Panc1 (cell line): ENCODE measurements at places on chromosomes 1 and 21.
A peak's percentile ranks its signal among the peaks of the same experiment; 100 is the strongest.

- no peak for DNase-seq
These were observed 121.7 kb upstream of the PRDX6 start for GRCh38 chr1:173355281-173356031.

GRCh38 chr1:185435696-185436379, 118.8 kb upstream of the IVNS1ABP start:
- DNase-seq = no peak

DNA sequence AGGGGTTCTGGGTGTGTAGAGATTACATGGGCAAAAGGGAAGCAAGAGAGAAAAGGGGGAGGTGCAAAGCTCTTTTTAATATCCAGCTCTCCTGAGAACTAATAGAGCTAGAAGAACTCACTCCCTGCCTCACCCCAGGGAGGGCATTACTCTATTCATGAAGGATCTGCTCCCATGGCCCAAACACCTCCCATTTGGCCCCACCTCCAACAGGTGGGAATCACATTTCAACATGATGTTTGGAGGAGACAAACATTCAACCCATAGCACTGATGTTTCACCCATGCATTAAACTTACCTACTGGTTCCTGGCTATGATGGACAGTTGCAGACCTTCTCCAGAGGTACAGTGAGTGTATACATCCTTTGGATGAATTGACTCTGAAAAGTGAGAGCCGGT, 7.3 kb upstream of the JUN start:
- DNase-seq = no peak

DNA sequence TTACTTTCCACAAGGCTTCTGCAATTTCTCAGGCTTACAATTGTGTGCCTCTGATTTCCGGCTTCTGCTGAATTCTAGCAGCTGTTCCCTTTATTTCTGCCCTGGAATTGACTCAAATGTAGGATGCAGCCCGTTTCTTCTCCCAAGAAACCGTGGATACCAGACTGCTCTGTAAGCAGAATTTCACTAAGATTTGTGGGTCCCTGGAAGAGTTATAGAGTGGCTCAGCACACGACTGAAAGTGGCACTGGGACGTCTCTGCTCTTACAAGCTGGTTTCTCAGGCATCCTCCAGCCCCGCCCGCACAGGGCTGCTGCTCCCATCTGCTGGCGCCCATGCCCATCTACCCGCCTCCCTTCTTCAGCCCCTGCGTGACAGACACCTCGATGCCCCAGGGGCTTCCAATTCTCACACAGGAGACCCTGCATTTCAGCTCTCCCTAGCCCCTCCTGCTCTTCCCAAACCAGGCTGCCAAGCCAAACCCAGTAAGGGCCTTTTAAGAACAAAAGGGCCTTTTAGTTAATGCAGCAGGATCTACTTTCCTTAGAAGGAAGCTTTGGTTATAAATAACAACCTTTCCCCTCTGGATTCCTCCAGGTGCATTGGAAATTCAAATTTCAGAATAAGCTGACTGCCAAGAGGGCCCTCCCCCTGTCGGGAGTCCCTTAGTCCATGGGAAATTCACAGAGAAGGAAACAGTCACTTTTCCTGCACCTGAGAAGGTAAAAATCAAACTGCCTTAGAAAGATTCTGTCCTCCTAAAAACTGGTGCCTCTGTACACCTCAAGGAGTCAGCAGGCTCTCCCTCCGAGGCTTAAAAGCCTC, 45.4 kb upstream of the TENT5B start:
- no peak for DNase-seq

DNA sequence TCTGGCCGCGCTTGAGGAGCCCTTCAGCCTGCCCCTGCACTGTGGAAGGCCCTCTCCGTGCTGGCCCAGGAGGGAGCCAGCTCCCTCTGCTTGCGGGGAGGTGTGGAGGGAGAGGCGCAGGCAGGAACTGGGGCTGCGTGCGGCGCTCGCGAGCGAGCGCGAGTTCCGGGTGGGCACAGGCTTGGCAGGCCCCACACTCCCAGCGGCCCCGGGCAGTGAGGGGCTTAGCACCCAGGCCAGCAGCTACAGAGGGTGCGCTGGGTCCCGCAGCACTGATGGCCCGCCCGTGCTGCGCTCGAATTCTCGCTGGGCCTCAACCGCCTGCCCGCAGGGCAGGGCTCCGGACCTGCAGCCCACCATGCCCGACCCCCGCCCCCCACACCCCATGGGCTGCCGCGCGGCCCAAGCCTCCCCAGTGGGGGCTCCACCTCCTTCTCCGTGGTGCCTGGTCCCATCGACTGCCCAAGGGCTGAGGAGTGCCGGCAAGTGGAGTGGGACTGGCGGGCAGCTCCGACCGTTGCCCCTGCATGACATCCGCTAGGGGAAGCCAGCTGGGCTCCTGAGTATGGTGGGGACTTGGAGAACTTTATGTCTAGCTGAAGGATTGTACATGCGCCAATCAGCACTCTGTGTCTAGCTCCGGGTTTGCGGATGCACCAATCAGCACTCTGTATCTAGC, 46.0 kb downstream of the COL24A1 start:
- no peak for DNase-seq

- no peak for DNase-seq
These were observed 55.9 kb downstream of the ZBTB18 start for GRCh38 chr1:244106837-244107493.

DNA sequence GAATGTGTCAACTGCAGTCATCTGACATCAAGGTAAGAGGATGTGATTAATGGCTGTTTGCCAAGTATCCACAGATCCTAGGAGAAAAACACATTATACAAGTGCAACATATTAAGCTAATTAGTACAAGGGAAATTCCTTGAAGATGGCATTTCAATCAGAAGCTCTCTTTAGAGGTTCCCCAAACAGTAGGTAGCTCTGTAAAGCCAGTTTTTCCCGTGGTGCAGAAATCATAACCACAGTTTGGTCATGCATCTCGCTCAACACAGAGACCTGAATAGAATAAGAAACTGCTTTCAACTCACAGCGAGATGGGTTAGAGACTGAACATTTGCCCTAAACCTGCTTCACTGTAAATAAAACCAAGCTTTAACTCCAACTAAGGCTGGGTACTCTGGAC, 230.5 kb upstream of the CAMK1G start:
- no peak for DNase-seq

DNA sequence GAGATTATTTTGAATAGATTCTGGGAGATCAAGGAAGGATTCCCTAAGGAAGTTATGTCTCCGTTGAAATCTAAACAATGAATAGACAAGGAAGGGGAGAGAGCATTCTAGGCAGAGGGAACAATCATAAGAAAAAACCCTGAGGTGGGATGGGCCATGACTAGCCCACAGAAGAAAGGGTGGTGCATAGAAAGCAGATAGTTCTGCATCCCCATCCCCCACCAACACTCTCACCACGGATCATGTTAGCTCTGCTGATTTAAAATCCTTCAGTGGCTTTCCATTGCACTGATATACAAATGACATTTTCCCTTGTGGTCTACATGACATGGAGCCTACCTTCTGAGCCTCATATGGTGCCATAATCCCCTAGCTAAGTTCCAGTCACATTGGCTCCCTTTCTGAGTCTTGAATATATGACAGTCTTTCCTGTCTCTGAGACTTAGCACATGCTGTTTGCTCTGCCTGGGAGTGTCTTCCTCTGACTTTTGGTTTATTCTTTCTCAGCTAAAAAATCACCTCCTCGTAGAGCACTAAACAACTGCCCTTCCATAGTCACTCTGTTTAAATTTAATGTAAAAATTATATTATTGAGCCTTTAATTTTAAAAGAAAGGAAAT, 15.2 kb downstream of the SCMH1 start:
- DNase-seq = no peak

GRCh38 chr21:42374864-42375499, 8.6 kb upstream of the TFF1 start:
- DNase-seq = no peak

- no peak for DNase-seq
These were observed 98.6 kb upstream of the LPGAT1 start for GRCh38 chr1:211928993-211929637.

- no peak for DNase-seq
These were observed 385.2 kb upstream of the DUSP10 start for GRCh38 chr1:222127096-222127495.

GRCh38 chr1:5751163-5751540, 241.1 kb downstream of the NPHP4 start:
- no peak for DNase-seq

- DNase-seq = peak; percentile 78
These were observed 47.4 kb upstream of the OSBPL9 start for GRCh38 chr1:51569284-51570062.

- DNase-seq = no peak
These were observed 71.2 kb downstream of the NGF start for GRCh38 chr1:115266729-115267421.
